Activated naive CD8-positive, alpha-beta T cell treated with anti-CD3 and anti-CD28 coated beads, Interleukin-2, amount 50 U/mL, for 24 hours (primary cell): ENCODE measurements at places on chromosomes 6 and 20.

DNA sequence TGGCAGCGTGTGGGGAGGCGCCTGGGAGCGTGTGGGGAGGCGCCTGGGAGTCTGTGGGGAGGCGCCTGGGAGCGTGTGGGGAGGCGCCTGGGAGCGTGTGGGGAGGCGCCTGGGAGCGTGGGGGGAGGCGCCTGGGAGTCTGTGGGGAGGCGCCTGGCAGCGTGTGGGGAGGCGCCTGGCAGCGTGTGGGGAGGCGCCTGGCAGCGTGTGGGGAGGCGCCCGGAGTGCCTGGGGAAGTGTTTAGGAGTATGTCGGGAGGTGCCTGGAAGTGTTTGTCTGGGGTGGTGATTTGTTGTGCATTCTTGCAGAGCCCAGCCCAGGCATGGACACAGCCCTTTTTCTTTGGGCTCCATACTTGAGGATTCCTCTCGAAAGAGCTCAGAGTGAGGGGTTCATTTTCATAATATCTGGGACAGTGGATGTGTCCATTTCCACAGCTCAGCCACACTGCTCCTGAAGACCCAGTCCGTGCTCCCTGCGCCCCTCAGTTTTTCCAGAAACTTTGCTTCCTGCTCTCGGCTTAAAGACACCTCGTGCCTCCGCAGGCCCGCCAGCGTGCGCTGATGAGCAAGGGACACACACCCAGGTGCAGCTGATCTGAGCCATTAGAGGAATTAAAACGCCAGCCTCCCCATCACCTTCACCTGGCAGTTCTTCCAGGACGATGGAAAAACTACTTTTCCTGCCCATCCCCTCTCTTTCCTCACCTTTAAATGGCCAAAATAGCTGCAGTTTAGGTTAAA lies 172.2 kb upstream of the THBS2 start:
- no peak for DNase-seq

- DNase-seq: no peak
These were observed 29.6 kb downstream of the DSE start for GRCh38 chr6:116400328-116400727.

GRCh38 chr6:154487367-154488247 lies 22.9 kb downstream of the CNKSR3 start:
- no peak for DNase-seq

DNA sequence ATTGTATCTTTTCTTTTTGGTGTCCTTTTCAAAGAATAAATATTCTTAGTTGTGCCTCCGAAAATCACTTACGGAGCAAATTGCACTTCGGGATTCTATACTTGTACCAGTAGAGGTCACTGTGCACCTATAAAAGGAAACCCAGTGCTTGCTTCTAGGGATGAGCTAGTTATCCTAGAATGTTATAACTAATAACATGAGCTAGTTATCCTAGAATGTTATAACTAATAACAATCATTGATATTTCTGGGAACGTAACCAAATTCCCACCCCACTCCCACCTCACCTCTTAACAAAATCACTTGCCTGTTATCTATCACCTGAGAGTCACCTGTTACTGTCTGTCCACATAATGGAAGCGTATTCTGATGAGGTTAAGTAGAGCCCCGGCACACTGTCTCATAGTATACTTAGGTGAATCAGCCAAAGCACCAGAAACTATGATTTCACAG lies 126.9 kb upstream of the TIAM2 start:
- DNase-seq: no peak

- no peak for DNase-seq
These were observed 8.5 kb downstream of the ARG1 start for GRCh38 chr6:131581523-131581922.

DNA sequence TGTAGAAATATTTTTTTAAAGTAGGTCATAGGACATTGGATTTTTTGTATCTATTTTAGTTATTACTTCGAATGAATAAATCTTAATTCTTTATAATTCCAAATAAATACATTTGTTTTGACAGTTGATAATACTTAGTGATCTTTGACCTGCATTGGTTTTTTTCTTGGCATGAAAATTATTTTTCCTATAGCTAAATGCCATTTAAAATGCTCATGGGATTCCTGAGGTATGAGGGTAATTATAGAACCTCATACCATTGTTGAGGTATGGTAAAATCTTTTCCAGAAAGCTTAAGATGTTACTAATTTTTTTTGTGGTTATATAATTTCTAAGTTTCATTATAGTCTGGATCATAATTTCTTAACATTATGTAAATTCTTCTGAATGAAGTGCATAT lies 8.3 kb downstream of the PM20D2 start:
- no peak for DNase-seq

- DNase-seq: no peak
These were observed 32.2 kb downstream of the AHI1 start for GRCh38 chr6:135465307-135465706.

GRCh38 chr6:18893540-18894269 lies 506.6 kb downstream of the RNF144B start:
- DNase-seq: no peak

DNA sequence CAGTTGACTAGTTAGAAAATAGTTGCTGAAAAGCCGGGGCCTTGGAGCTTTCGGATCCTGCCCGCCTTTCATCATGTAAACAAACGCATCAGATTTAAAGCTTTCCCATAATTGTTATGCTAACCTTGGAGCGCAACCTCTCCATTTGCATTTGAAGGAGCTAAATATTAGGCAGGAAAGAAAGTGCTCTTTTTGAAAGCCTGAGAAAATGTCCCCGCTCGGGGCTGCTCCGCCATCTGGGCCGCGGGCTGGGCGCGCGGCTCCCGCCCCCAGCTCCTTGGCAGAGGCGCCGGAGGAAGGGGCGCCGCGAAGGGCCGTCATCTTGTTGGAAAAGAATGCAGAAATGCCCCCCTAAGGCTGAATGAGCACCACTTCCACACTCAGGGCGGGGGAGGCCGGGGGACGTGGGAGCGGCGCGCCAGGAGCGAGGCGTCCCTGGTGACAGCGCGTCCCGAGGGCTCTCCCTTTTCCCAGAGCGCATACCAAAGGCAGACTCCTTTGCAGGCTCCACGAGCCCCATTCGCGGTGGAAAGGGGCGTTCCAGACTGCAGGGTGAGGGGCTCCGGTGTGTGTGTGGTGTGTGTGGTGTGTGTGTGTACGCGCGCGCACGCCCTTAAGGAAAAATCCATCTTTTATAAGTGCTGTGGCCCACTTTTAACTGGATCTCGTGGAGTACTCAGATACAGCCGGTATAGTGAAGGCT lies 145.6 kb upstream of the ID4 start:
- DNase-seq: no peak

DNA sequence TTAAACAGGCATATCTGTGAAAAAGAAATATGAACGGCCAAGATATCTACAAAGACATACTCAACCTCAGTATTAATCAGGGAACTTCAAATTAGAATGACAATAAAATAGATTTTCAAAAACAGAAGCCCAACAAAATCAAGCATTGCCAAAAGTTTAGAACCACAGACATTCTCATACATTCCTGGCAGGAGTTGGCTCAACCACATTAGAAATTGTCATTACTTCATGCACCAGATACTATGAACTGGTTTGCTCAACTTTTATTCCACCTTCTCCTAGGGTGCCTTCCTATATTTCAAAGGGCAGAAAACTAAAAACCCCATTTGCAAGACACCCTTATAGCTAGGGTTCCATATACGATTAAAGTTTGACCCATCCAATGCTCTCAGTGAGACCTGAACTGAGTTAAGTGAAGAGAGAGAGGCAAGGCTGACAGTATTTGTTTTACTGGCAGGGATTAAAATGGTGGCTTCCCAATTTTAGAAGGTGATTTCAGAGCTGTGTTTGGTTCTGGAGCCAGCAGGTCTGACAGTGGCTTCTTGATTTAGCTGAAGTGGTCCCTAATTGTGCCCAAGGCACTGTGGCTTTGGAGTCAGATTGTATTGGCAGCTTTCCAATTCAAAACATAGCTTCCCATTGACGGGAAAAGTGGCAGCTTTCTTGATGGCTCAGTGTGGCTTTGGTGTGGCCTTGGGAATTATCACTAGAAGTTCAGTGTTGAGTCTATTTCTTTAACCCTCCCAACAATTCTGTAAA lies 77.1 kb upstream of the CDYL start:
- no peak for DNase-seq

- no peak for DNase-seq
These were observed 293.5 kb downstream of the CDKAL1 start for GRCh38 chr6:20827798-20828197.

GRCh38 chr20:34891166-34892062 lies 15.0 kb downstream of the ACSS2 start:
- peak; percentile 11 for DNase-seq

GRCh38 chr6:38306931-38307330 lies 332.8 kb downstream of the BTBD9 start:
- DNase-seq: no peak

DNA sequence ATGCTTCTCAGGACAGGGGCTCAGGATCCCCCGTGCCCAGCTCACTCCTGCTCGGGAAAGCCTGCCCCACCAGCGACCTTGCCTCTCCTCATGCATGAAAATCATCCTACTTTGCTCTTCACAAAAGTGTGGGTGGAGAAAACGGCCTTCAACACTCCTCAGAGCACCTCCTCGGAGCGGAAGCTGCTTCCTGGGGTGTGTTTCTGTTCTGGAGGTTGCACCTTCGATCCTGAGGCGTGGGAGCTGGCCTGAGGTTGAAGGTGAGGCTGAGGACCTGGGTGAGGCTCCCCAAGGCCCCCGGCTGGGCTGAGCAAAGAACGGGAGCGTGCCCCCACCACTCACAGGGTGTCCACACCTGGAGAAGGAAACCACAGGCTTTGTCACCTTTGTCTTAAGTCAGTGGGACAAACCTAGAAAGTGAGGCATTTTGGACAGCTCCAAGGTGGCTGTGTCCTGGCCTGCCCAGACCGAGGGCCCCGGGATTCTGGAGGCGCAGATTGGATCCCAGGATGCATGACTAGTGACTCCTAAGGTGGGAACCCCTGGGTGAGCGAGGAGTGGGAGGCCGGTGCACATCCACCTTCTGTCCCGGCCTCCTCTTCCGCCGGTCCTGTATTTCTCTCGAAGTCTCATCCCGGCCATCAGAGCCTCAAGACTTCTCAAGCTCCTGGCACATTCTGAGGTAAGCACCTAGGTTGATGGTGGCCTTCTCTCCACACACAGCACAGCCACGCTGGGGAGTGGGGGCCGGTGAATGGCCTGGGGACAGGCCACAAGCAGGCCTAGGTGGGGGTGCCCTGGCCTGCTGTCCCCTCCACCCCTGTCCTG lies 104.7 kb downstream of the TMEM242 start:
- DNase-seq: no peak

GRCh38 chr6:31771992-31772358 lies 5.2 kb downstream of the VWA7 start:
- DNase-seq: no peak

GRCh38 chr6:102907181-102907580 lies 1513.7 kb downstream of the GRIK2 start:
- no peak for DNase-seq

- peak; percentile 47 for DNase-seq
These were observed 27.8 kb downstream of the CASS4 start for GRCh38 chr20:56439771-56440291.

- no peak for DNase-seq
These were observed 482.2 kb upstream of the RNF217 start for GRCh38 chr6:124479991-124480430.

DNA sequence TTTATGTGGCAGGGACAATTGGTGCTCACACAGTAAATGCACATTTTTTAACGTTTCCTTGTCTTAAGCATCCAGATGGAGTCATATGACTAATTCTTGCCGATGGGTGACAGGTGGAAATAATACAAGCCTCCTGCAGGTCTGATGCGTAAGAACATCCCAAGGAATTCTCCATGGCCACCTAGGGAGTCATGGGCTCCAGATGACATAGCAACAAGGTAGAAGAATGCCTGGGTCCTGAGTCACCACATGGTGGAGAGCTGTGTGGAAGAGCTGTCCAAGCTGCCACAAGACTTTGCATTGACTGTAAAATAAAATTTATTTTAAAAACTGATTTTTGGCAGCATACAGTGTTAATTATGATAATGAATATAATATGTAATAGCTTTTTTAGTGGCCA lies 77.0 kb upstream of the MAP3K7 start:
- DNase-seq: no peak

GRCh38 chr6:160394654-160395035 lies 46.5 kb downstream of the SLC22A3 start:
- no peak for DNase-seq

DNA sequence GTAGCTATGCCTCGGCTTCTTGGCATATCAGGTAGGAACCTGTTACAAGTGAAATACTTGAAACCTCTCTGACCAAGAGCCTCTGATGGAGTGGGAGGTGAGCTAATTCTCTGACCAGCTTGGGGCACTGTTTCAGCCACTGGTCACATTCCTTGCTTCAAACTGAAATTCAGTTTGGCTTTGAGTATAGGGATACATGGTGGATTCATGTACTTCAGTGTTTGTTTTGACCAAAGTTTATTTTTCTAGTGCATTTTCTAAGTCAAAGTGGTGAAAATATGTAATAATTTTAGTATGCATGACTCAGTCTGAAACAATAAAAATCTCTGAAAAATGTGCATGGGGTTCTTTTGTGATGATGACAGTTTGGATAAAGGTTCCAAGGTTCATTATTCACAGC lies 18.6 kb downstream of the TTPAL start:
- no peak for DNase-seq

DNA sequence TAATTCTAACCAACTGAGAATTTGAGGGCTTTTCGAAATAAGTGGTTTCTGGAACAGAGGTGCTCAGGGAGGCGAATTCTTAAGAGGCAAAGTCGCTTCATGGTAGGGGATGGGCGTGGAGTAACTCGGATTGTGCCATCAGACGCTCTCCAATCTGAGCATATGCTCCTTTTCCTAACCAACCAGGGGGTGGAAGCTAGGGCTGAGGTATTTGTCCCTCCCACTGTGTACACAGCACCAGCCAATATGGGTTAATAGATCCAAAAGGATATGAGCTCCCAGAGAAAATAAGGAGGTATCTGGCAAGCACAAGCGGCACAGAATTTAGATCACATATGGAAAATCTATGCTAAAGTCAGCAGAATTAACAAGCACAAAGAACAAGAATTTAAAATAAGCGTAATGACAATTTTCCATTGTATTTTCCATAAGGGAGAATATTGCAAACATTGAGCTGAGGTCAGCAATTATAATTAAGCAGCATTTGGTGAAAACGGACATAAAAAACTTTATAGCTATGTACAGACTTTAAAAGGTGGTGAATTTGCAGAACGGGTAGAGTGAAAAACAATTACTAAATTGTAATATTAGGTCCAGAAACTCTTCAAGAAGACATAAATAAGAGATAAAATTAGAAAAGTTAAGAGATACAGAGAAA lies 55.0 kb upstream of the PHACTR1 start:
- no peak for DNase-seq

DNA sequence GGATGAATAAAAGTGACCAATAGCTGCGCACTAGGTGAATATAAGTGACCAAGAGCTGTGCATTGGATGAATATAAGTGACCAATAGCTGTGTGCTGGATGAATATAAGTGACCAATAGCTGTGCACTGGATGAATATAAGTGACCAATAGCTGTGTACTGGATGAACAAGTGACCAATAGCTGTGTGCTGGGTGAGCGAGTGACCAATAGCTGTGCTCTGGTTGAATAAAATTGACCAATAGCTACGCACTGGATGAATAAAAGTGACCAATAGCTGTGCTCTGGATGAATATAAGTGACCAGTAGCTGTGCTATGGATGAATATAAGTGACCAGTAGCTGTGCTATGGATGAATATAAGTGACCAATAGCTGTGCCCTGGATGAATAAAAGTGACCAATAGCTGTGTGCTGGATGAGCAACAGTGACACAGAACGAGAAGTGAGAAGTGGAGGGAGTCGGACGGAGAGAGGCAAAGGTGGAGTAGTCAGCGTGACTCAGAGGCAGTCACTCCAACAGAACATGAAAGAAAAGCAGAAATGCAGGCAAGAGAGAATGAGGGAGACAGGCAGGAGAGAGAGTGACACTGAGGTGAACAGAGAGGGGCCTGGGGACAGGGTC lies 38.5 kb downstream of the RBM38 start:
- no peak for DNase-seq
